ENCODE measurements at places on chromosomes 1 and 21.

GRCh38 chr1:160975026-160975425, 20.4 kb upstream of the ITLN2 start:
- no peak for DNase-seq

GRCh38 chr1:111879081-111879480, 110.4 kb downstream of the KCND3 start:
- no peak for DNase-seq

GRCh38 chr1:205791568-205792180, 16.4 kb upstream of the RAB29 start:
- peak; percentile 66 for DNase-seq

DNA sequence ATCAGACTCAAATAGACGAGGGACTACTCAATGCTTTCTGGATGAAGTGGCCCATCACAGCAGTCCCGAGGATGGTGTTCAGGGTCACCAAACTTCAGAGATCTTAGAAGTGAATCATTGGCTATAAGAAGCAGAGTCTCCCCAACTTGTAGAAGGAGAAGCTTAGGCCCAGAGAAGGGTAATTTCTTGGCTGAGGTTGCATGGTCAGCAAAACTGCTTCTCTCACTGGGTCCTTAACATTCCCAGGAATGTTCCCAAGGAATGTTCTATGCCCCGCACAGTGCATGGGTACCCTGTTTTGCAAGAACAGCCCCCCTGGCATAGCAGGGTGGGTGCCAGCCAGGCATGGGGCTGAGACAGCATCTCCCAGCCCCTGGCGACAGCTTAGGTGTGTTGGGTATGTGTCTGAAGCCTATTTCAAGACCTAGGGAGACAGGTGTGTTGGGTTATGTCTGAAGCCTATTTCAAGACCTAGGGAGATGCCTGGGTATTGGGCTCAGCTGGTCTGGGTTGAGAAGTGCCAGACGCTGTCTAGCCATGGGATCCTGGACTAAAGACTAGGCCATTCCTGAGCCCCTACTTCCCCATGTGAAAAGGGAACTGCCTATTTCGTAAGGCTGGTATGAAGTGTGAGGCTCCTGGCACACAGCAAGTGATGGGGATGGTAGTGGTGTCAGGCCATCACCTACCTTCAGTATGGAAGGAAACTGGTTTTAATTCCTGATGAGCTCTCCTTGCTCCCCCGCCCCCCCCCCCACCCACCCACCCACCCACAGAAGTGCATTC, 26.1 kb downstream of the PADI6 start:
- no peak for DNase-seq

- no peak for DNase-seq
These were observed 17.6 kb downstream of the TTC39A start for GRCh38 chr1:51312718-51313117.

- no peak for DNase-seq
These were observed 244.8 kb downstream of the RPS6KC1 start for GRCh38 chr1:213295860-213296259.
